Dermis microvascular lymphatic vessel endothelial cell (primary cell): ENCODE measurements at places on chromosomes 2 and 18. TPM values are rescaled to one million over a fixed set of nuclear protein-coding genes. Genes with fewer than 3 reads are reported as not detected.

VWA3B gene
- total RNA-seq = 0.13 TPM in 1 of 2 replicates, not detected in the other

GRCh38 chr2:190500054-190500502 lies 34.4 kb downstream of the NEMP2 start:
- no peak for DNase-seq

FOXI3 gene
- not detected in 2 replicates for total RNA-seq

DNA sequence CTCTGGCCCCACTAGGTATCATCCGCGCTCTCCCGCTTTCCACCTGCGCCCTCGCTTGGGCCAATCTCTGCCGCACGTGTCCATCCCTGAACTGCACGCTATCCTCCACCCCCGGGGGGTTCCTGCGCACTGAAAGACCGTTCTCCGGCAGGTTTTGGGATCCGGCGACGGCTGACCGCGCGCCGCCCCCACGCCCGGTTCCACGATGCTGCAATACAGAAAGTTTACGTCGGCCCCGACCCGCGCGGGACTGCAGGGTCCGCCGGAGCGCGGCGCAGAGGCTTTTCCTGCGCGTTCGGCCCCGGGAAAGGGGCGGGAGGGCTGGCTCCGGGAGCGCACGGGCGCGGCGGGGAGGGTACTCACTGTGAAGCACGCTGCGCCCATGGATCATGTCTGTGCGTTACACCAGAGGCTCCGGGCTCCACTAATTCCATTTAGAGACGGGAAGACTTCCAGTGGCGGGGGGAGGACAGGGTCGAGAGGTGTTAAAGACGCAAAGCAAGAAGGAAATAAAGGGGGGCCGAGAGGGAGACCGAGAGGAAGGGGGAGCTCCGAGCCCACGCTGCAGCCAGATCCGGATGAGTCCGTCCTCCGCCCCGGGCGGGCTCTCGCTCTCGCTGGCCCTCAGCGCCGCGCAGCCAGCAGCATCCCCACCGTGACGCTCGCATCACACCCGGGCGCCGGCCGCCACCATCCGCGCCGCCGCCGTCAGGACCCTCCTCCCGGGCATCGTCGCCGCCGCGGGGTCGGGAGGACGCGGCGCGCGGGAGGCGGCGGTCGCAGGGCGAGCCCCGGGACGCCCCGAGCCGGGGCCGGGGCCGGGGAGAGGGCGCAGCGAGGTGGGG lies 664 bp downstream of the NETO1 start:
- no peak for DNase-seq

- no peak for DNase-seq
Measured at GRCh38 chr2:218869064-218869463, 9.5 kb downstream of the WNT6 start.

DNA sequence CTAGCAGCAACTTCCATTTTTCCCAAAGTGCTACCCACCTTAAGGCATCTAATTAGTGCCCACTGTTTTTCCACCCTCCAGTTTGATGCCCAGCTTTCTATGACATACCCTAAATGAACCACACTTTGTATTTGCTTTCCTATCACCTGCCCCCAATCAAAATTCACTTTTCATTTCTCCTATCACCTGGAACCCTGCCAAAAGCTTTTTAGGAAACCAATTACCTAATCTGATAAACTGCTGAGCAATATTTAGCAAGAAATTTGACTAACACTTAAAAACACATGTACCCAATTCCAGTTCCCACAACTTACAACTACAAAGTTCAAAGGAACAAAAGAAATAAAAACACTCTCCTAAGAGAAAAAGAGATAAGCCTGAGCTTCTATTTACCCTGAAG lies 71.7 kb downstream of the IKZF2 start:
- no peak for DNase-seq

C2orf81 gene
- under 0.01 and 0.13 TPM in 2 replicates for total RNA-seq

- peak; percentile 74 for DNase-seq
Measured at GRCh38 chr18:58785171-58785805, 79.4 kb upstream of the ZNF532 start.
